ENCODE measurements at places on chromosomes 3 and 15.
A peak's percentile ranks its signal among the peaks of the same experiment; 100 is the strongest.

DNA sequence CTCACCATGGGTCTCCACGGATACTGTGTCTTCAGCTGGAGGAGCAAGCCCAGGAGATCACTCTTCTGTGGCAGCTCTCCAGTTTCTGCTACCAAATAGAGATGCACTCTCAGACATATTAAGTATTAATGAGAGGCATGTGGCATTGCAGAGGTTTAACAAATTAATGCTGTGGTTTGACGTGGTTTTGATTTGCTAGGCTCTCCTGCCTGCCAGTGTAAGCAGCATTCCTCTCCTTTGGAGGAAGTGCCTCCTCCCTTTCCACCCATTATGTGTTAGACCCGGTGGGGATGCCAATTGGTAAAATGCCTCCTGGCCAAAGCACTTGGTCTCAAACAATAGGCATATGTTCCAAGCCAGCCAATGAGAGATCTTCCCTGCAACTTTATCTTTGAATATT lies 124.8 kb downstream of the MYLK start:
- no peak for DNase-seq

DNA sequence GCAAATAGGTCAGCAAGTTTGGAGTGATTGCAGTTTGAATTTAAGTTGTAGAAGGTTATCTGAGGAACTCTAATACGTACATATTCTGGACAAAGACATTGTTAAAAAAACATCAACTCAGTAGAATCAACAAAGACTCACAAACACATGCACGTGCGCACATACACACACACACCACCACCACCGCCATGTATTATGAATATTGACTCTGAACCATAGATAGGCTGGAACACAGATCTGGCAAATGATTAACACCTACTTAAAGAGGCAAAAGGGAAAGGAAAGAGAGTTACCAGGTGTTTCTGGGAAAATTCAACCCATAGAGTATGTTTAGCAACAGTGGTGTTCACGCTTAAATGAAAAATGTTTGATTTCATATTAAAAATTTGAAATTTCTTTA lies 334.2 kb upstream of the ALCAM start:
- DNase-seq: no peak

GRCh38 chr3:101735833-101736232 lies 11.4 kb downstream of the CEP97 start:
- DNase-seq: no peak

GRCh38 chr3:46389306-46389705 lies 17.6 kb downstream of the CCR5AS start:
- DNase-seq: no peak

GRCh38 chr3:144947895-144948294 lies 976.3 kb downstream of the DIPK2A start:
- DNase-seq: no peak

- no peak for DNase-seq
Observed at GRCh38 chr15:40506964-40507571, 36.3 kb downstream of the CHST14 start.

GRCh38 chr3:115996420-115997108 lies 373.3 kb downstream of the GAP43 start:
- no peak for DNase-seq

- no peak for DNase-seq
Observed at GRCh38 chr3:86867982-86868381, 123.0 kb downstream of the VGLL3 start.

DNA sequence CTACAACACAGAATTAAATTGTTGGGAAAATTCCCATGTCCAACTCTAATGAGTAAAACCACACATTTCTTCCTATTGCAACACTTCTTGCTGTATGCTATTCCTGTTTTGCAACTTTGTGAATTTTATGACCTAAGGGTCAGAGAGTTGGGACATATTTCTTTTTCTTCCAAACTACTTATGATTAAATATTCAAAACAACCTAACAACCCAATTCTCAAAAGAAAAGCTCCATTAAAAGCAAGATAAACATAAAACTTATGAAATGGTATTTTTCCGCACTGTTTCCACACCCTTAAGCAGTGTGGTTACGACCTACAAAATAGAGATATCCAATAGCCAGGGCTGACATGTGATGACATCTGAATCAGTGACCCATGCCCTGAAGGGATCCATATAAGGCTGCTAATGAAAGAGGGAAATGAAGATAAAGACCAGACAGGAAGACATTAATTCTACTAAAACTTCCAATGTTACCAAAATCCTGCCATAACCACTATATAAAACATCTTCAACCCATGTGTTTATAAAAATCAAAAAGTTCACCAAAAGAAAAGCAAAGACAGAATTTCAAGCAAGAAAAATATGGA lies 45.6 kb downstream of the DMXL2 start:
- no peak for DNase-seq

DNA sequence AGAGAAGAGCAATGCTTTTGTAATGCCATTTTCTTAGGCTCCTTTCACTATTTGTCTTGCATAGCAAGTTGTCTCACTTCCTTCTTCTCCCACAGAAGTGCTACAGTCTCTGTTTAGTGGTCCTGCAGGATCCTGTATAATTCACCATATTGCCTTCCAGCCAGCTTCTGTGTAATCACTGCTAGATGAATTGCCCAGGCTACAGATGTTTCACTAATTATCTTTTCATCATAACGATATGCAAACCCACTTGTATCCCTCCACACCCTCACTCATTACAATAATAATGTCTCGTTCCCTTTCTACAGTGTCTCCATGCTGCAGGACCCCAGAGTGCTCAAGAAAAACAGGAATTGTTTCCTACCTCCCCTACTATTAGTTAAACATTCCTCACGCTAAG lies 402.9 kb downstream of the TBL1XR1 start:
- no peak for DNase-seq

- no peak for DNase-seq
Observed at GRCh38 chr3:124776856-124777255, 46.6 kb downstream of the UMPS start.

GRCh38 chr15:79092382-79092781 lies 1.8 kb upstream of the RASGRF1 start:
- DNase-seq: no peak

GRCh38 chr3:73604451-73604850 lies 20.3 kb downstream of the PDZRN3 start:
- no peak for DNase-seq

- DNase-seq: peak; percentile 48
Observed at GRCh38 chr15:55588070-55588814, at the start of gene PYGO1. Gene PYGO1 (minus strand): TSS chr15:55588345. CDS start chr15:55587883, 462 bp downstream.

GRCh38 chr3:191074511-191074910 lies 124.5 kb upstream of the OSTN start:
- no peak for DNase-seq

DNA sequence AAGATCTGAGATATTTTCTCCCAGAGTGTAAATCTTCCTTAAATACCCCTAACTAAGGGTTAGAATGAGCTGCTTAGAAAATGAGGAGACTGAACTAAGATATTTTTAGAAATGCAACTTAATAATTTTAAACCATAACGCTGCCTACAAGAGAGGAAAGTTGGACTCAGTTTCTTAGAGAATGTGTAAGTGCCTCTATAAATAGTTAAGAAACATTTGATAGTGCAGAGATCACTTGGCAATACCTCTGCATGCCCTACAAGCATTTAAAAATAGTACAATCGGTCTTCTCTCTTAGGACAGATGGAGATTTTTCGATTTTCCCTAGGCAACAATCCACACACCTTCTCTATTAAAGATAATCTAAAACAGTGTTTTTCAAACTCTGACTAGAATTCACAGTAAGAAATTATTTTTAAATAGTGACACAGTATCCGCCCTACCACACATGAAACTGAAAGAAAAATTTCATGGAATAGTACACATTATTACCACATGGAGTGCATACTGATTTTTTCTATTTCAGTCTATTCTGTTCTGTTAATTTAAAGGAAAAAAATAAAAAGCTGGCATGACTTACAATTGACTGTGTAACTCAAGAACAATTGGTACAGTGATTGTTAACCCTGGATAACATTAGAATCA lies 83.2 kb downstream of the GADL1 start:
- no peak for DNase-seq

DNA sequence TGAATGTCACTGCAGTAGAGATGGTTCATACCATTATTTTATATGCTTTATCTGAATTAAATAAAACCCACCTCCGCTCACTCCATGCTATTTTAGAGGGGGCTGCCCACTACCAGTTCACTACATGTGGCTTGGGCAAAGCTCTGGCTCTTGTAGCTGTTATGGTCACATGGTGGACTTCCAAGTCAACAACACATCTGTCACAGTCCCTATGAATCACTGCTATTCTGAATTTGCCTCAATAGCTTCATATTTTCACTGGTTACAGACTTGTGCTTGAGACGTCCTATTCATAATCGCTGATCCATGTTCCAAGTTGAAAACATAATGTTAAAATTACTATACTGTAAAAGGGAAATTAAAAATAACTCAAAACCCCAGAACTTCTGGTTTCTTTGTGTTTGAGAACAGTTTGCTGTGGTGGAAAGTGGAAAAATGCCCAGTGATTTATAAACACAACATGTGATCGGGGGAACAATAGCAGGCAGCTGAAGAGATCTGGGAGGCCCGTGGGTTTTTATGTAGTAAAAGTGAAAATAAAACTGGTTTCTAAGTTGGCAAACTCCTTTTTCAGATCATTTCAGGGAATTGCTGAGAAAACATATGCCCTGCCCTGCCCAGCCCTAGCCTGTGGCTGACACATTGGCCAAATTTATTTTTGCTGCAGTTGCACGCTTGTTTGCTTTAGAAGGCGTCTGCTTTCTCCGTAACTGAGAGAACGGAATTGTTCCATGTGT lies 128.8 kb upstream of the PRR23C start:
- no peak for DNase-seq

DNA sequence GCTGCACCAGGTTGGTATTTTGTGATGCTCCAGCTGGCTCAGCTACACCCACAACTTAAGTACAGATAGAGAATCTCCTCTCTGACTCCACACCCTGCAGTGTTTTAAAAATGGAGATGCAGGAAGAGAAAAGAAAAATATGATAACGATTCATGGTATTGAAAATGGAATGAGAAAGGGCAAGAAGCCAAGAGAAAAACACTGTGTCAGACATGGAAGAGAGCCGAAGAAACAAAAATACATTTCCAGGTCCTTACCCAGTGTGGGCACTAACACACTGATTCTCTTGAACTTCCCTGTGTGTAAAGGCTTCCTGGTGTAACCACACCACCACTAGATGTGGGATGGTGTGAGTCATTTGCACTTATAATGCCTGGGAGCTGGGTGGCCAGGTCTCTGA lies 93.1 kb downstream of the GMPS start:
- DNase-seq: no peak

DNA sequence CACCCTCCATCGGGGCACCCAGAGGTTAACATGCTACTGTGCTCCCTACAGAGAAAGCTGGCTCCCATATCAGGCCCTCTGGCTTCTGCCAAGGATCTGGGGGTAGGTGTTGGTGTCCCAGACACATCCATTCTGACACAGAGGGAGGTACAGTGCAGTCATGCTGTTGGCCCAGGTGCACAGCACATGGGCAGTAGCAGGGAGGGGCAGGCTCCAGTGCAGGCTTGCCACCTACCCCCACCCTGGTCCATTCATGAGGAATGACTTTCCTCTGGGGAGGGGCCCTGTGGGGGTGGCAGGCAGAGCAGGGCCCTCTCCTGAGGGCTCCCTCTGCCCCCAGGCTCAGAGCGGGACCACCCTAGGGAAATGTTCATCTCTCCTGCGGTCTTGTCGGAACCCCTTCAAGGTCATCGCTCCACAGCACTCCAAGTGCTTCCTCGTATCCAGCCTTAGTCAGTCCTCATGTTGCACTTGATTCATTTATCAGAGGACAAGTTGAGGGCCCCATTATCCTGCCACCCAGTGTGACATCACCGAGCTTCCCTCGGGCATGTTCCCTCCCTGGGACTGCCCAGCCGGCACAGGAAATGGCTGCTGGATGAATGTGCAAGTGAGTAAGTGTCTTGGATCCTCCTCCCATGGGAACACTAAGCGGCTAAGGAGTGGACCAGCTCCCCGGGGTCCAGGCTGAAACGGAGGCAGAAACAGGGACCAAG lies 10.0 kb downstream of the DUSP7 start:
- DNase-seq: peak; percentile 96

DNA sequence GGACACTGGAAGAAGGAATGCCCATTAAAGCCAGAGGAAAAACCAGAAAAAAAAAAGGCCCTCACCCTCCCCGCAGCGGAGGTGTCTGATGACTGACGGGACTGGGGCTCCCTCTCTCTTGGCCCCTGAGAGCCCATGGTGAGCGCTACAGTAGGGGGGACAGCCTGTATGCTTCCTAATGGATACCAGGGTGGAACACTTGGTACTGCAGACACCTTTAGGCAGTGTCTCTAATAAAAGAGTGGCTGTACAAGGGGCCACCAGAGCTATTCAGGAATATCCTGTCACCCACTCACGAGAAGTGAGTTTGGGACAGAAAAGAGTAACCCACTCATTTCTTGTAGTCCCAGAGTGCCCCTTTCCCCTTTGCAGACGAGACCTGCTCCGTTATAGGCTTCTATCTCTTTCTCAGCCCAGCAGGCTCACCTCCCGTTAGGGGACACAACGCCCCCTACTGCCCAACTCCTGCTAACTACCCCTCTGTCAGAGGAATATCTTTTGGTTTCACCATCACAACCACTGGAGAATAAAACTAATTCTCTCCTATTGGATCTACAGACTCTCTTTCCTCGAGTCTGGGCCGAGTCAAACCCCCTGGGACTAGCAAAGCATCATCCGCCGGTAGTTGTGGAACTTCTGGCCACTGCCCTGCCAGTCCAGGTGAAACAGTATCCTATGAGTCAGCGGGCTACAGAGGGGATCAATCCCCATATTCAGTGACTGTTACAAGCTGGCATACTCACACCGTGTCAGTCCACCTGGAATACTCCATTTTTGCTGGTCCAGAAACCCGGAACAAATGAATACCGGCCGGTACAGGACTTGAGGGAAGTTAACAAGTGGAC lies 40.8 kb downstream of the ZBTB11 start:
- DNase-seq: no peak

GRCh38 chr15:90902040-90902839 lies 862 bp upstream of the MAN2A2 start:
- DNase-seq: peak; percentile 67

DNA sequence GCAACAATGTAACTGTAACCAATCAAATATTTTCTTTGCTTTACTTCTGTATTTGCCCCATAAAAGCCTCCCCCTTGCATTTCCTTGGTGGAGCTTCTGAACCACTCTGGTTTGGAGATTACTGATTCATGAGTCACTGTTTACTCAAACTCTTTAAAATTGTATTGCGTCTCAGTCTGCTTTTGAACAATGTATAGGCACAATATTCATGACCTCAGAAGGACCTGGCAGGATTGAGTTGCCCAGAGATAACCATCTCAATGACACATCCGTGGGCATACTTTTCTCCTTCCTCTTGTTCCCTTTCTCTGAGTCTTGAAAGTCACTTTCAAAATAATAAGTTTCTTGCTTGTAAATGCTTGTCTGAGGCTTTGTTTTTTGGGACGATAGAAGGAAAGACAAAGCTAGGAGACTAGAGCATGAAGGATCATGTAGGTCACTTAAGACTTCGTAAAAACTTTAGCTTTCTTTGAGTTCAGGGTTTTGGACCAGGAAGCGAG lies 57.1 kb upstream of the POU1F1 start:
- DNase-seq: peak; percentile 57

Measured in T1000 (cell line).